Effector memory CD4-positive, alpha-beta T cell (primary cell): ENCODE measurements at places on chromosomes 5 and 9.

DNA sequence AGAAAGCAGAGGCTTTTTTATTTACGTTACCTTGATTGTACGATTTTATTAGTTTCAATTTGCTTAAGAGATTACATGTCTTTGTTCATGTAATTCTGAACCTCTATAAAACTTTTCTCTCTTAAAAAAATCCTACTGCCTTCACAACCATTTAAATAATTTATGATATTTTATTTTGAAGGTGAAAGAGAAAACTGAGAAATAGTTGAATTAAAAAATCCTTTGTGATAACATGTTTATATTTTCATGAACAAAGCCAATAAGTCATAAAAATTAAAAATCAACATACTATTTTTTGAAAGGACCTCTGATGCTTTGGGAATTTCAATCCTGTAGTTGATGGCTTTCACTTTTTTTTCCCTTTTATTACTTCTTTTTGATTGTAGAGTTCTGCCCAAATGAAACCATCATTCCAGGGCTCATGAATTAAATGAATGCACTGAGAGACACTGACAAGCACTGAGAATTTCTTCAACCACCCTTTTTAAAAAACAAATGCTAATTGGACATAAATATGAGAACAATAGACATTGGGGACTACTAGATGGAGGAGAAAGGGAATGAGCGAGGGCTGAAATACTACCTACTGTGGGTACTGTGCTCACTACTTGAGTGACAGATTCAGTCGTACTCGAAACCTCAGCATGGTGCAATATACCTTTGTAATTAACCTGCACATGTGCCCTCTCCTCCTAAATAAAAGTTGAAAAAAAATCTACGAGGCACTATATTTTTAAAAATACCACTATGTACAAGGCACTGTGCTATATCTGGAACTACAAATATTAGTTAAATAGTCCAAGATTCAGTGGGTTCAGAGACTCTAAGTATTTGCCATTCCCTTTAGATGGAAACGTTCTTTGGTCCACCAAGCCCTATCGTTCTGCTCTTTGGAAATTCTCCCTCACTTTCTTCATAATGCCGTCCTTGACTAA is 5.9 kb downstream of the CDKN2A start:
- DNase-seq = no peak

GRCh38 chr5:137209232-137209809 is 289.8 kb downstream of the SPOCK1 start:
- DNase-seq = no peak

DNA sequence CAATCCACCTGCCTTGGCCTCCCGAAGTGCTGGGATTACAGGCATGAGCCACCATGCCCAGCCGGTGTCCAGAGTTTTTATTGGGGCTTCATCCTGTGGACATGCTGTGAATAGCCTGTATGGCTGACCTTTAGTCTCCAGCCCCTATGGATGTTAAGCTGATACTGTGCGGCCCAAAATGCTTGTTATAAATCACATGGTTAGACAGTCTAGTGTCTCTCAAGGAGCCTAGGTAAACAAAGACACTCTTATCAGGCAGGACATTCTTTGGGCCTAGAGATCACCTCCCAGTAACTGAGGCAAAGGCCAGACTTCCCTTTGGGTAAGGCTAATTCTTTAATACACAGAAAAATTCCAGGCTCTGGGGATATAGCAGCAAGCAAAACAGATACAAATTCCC is 22.0 kb upstream of the SLC46A2 start:
- DNase-seq = no peak

GRCh38 chr9:13023498-13023897 is 248.7 kb downstream of the LURAP1L start:
- DNase-seq = no peak

- DNase-seq = no peak
These were observed 11.4 kb downstream of the SLIT3 start for GRCh38 chr5:169289520-169289919.

DNA sequence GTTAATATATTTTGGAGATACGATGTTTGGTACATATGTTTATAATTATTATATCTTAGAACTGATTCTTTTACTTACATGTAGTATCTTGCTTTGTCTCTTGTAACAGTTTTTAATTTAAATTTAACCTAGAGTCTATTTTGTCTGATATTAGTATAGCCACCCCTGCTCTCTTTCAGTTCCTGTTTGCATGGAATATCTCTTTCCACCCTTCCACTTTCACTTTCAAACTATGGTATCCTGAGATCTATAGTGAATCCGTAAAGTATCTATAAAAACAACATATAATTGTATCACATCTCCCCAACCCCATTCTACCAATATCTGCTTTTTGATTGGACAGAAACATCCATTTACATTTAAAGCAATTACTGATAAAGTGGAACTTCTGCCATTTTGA is 7.2 kb downstream of the IRGM start:
- DNase-seq = no peak

GRCh38 chr9:121985792-121986494 is 107.2 kb downstream of the TTLL11 start:
- DNase-seq = no peak

GRCh38 chr9:115164511-115164974 is 46.6 kb upstream of the TNC start:
- DNase-seq = no peak

DNA sequence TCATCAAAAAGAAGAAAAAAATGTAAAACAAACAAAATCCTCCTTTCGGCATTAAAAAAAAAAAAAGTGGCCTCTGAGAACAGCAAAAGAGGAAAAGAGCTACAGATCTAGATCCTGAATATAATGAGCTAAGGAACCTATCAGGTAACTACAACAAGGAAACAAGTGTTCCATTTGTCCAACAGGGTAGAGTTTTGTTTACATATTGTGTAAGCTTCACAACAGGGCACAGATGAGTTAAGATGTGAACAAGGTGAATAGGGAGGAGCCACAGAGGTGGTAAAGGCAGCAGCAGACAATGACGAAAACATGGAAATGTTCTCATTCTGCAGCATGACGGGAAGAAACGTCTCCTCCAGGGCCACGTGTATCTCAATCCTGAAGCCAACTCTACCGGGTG is 14.4 kb downstream of the ELP1 start:
- no peak for DNase-seq

- no peak for DNase-seq
These were observed 143.0 kb downstream of the RXRA start for GRCh38 chr9:134469041-134469875.

GRCh38 chr5:56839062-56839461 is 23.7 kb downstream of the MAP3K1 start:
- no peak for DNase-seq

DNA sequence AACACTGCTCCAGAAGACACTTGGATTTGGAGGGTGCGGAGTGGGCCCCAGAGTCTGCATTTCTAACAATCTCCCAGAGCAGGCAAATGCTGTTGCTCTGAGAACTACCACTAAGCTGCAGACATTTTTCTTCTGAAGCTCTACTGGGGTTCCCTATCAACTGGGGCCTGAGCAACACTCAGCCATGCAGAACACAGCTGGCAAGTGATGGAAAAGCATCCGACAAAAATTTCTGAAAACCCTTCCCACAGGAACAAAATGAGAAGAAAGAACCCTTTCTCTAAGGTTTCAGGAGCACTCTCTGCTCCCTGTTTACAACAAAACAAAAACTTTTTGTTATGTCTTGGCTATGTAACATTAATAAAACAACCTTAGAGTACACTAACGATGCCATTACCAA is 516.9 kb downstream of the CTNND2 start:
- DNase-seq = no peak

DNA sequence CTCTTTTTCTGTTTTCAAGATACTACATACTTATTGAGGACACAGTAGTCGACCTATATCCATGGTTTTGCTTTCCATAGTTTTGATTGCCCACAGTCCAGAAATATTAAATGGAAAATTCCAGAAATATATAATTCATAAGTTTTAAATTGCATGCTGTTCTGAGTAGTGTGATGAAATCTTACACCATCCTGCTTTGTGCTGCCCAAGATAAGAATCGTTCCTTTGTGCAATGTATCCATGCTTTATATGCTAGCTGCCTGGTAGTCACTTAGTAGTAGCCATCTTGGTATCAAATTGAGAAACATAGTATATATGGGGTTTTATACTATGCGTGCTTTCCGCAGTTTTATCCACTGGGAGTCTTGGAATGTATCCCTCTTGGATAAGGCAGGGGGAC is 59.0 kb downstream of the CWC27 start:
- DNase-seq = no peak

- DNase-seq = no peak
These were observed 5.5 kb downstream of the COMMD10 start for GRCh38 chr5:116090302-116090701.

DNA sequence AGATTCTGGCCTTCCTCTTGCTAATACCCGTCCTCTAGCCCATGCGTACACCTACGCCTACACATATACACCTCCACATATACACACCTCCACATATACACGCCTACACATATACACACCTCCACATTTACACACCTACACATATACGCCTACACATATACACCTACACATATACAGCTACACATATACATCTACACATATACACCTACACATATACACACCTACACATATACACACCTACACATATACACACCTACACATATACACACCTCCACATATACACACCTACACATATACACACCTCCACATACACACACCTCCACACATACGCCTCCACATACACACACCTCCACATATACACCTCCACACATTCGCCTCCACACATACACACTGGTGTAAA is 27.2 kb downstream of the AK3 start:
- DNase-seq = no peak

DNA sequence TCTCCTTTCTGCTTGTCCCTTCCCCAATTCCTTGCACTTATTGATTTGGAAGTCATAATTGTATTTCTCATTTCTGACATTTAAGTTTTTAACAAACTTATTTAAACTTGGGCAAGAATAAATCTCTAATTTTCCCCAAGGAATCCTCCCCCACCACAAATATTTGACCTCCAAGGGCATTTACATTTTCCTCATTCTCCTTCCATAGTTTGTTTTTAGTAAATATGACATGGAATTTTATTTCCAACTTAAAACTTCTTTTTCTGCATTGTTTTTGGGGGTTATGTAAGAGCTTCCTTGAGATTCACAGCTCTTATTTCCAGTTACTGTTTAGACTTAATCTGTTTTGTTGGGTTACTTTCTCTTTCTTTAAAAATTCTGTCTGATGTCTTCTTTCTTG is 64.9 kb downstream of the ZNF618 start:
- no peak for DNase-seq
